Kidney (tissue), 22 donors: ENCODE measurements at places on chromosomes 7 and 10. TPM values are rescaled to one million over a fixed set of nuclear protein-coding genes. Genes with fewer than 3 reads are reported as not detected.

DNA sequence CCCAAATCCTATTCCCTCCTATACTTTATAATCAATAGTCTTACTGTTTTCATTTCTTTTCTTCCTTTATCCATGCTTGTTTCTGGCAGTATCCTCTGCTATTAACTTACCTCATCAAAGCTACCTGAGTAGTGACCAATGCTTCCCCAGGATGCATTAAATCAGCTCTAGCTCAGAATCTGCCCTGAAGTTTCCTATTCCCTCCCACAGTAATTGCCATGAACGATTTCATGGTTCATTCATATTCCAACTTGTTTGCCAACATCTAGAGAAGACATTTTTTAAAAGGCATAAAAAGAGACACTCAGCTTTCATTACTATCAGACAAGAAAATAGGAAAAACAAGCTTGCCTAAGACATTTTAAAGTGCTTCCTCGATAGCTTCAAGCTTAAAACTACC is 42.3 kb downstream of the COA1 start:
- H3K27me3 ChIP-seq = no peaks in the 10 kb centered on the region
- no peaks in the 10 kb centered on the region for H3K36me3 ChIP-seq
- no peak for DNase-seq
- no peak overlapping the region for H3K4me3 ChIP-seq
- H3K4me1 ChIP-seq = no peaks in the 10 kb centered on the region
- H3K27ac ChIP-seq = no peak overlapping the region

GRCh38 chr10:36248304-36248981 is 606.3 kb upstream of the FZD8 start:
- H3K4me3 ChIP-seq = no peak overlapping the region
- H3K27ac ChIP-seq = no peak overlapping the region
- no peaks in the 10 kb centered on the region for H3K4me1 ChIP-seq
- H3K36me3 ChIP-seq = no peaks in the 10 kb centered on the region

- H3K36me3 ChIP-seq = no peaks in the 10 kb centered on the region
- H3K27me3 ChIP-seq = no peaks in the 10 kb centered on the region
- H3K27ac ChIP-seq = no peak overlapping the region
- no peak overlapping the region for H3K4me3 ChIP-seq
Measured at GRCh38 chr7:43942997-43943396, 16.8 kb downstream of the UBE2D4 start.

DNA sequence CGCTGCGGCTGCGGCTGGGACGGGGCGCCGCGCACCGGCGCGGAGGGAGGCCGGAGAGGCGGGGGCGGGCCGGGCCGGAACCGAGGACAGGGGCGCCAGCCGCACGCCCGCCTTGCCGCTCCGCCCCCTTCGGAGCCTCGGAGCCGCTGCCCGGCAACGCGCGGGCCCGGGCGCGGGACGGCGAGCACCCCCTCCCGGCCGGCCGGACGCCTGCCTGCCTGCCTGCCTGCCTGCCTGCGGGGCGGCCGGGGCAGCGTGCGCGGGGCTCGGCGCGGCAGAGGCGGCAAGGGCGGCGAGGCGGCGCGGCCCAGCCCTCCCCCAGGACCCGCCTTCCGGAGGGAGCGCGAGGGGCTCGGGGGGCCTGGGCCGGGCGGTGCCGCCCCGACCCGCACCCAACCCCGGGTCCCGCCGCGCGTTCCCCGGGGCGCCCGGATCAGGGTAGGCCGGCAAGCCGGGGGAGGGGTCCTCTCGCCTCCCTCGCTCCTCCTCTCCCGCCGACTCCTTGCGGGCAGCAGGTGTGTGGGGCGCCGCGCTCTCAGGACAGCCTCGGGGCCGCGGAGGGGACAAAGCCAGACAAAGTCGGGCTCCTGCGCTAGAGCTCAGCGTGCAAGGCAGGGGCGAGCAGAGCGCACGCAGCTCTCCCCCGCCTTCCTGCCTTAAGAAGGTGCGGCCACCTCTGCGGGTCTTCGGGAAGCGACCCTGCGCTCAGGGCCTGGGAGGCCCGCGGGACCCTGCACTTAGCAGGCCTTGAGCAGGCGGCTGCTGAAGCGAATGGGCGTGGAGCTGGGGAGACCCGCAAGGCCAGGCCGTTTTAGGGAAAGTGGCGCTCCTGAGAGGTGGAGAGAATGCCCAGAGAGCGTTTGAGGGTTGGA is at the start of gene KIAA1549:
KIAA1549 (minus strand) TSS at position 58 of the 872 bp plus-strand sequence. CDS start 120 bp downstream, outside the sequence.
- peak; percentile 79 for DNase-seq
- no peaks in the 10 kb centered on the region for H3K27me3 ChIP-seq
- peak within 1 kb of the TSS; percentile 21 for H3K27ac ChIP-seq
- peak within 1 kb of the TSS; percentile 56 for H3K4me3 ChIP-seq
- H3K36me3 ChIP-seq = no peaks in the 10 kb centered on the region
- peaks cover 17% of the 10 kb centered on the region for H3K4me1 ChIP-seq

- H3K4me3 ChIP-seq = no peak overlapping the region
- no peaks in the 10 kb centered on the region for H3K27me3 ChIP-seq
- DNase-seq = no peak
Measured at GRCh38 chr10:11509036-11509435, 102.4 kb downstream of the USP6NL start.

- H3K4me3 ChIP-seq = no peak overlapping the region
- no peaks in the 10 kb centered on the region for H3K4me1 ChIP-seq
- H3K27me3 ChIP-seq = no peaks in the 10 kb centered on the region
- H3K36me3 ChIP-seq = no peaks in the 10 kb centered on the region
Measured at GRCh38 chr7:106944035-106944665, 79.1 kb downstream of the PIK3CG start.

- H3K36me3 ChIP-seq = no peaks in the 10 kb centered on the region
- DNase-seq = no peak
- no peaks in the 10 kb centered on the region for H3K27me3 ChIP-seq
- no peak overlapping the region for H3K27ac ChIP-seq
Measured at GRCh38 chr7:128177768-128178550, 63.1 kb upstream of the LEP start.

DNA sequence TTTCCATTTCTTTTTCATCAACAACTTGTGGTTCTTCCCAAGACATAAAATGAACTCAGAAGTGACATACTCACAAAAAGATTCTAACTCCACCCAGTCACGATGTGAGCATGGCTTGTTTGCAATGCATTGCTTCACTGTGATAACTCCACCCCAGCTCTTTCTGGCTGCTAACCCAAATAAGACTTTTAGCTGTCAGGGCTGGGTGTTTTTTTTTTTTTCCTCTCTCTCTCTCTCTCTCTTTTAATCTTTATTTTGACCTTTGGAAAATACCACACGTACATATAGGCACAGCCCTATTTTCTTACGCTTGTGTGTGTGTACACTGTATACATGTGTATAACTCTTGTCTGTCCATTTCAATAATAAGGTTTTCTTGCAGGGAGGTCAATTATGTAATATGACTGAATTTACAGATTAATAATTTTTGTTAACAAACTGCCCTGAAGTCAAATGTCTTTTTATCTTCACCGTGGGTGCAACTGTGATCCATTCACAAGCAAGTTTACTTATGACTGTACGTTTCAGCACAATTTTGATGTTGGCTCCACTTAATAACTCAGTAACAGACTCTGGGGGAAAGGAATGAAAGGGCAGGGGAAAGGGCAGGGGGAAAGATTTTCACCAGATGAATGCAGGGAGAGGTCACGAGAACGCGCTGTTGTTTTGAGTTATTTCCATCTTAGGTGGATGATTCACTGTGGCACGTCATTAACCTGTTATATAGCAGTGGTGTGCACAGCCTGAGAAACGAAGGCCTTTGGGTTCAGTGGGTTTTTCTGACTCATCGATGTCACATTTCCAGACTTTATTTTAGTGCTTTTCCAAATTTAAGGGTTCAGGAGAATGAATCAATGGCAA is 49.1 kb downstream of the APBB1IP start:
- DNase-seq = peak; percentile 24
- H3K4me1 ChIP-seq = peaks cover 5% of the 10 kb centered on the region
- H3K36me3 ChIP-seq = no peaks in the 10 kb centered on the region

GRCh38 chr10:8365935-8366911 is 311.7 kb downstream of the GATA3 start:
- no peak overlapping the region for H3K27ac ChIP-seq
- no peaks in the 10 kb centered on the region for H3K27me3 ChIP-seq
- H3K36me3 ChIP-seq = no peaks in the 10 kb centered on the region
- DNase-seq = no peak
- H3K4me3 ChIP-seq = no peak overlapping the region

DNA sequence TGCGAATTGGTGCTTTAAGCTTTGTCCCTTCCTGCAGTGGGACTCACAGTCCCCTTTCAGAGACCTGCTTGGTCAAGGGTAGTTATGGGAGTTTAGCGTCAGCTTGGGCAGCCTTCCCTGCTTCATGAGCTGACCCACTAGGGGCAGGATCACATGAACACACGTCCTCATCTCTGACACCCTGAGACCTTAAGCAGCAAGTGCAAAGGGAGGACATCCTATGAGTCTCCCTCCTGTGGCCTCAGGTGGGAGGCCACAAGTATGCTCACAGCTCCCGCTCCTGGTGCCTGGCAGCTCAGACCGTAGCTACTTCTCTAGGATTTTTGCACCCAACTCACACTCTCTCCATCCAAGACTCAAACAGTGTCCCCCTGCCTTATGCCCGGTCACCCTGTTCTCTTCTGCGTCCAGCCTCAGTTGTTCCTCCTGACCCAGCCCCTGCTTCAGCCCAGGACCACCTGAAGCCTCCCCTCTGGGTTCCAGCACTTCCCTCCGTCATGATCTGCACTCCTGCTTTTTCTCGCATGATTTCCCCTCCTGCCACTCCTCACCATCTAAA is 136.6 kb upstream of the FAM20C start:
- no peaks in the 10 kb centered on the region for H3K27me3 ChIP-seq
- DNase-seq = no peak
- H3K36me3 ChIP-seq = no peaks in the 10 kb centered on the region
- H3K27ac ChIP-seq = no peak overlapping the region
- H3K4me1 ChIP-seq = no peaks in the 10 kb centered on the region

The CYP2C9 gene
- total RNA-seq = 2.9 TPM

The WNT8B gene
- total RNA-seq = not detected

The CUZD1 gene
- 0.54 TPM for total RNA-seq

The SPDYE9 gene
- not detected for total RNA-seq

The HSPB1 gene
- 1,012 TPM for total RNA-seq

The LRRD1 gene
- total RNA-seq = 0.25 TPM

The SPDYE17 gene
- not detected for total RNA-seq

The CXCL12 gene
- total RNA-seq = 99.5 TPM

The LHFPL3 gene
- not detected for total RNA-seq

The SFXN2 gene
- total RNA-seq = 17.3 TPM

The SSC4D gene
- total RNA-seq = 2.1 TPM
